ENCODE measurements at places on chromosomes 13 and 19.

- H3K4me1 ChIP-seq = peaks cover 6% of the 10 kb centered on the region
- H3K4me3 ChIP-seq = no peak overlapping the region
These were observed 8.3 kb downstream of the STXBP2 start for GRCh38 chr19:7645163-7645562.

DNA sequence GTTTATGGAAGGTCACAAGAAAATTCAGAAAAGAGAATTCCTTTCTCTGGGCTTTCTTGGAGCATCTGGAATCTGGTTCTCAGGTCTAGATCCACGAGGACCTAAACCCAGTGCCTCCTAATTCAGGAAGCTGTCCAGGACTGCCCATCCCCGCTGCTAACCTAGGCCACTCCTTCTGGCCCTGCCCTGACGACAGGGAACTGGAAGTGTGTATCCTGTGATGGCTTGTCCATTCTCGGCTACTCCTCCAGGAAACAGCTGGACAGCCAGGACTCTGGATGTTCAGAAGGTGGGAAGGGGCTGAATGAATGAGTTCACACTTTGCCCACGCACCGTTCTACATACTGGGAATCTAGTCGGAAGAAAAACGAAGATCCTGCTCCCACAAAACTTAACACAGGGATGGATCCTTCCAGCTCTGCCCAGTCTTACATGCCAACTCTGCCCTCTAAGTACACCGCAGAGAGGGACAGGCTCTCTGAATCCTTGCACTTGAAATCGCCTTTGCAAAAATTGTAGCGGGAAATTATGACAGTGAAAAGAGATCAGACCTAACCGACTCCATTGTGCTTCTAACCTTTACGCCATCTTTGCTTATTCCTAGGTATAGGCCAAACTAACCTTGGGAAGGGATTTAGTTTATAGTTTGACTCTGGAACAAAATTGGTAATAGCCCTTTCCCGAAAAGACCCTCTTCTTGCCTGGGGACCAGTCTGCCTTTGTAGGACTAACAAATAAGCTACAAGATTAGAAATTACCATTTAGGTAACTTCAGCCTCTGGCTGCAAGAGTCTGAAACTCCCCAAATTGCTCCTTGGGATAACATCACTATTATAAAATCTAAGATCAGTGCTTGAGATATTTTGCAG, 1.8 kb downstream of the LSM4 start:
- H3K4me3 ChIP-seq = peak overlapping the region; percentile 92
- H3K27me3 ChIP-seq = no peaks in the 10 kb centered on the region
- H3K36me3 ChIP-seq = peaks cover 40% of the 10 kb centered on the region
- H3K4me1 ChIP-seq = peaks cover 66% of the 10 kb centered on the region

DNA sequence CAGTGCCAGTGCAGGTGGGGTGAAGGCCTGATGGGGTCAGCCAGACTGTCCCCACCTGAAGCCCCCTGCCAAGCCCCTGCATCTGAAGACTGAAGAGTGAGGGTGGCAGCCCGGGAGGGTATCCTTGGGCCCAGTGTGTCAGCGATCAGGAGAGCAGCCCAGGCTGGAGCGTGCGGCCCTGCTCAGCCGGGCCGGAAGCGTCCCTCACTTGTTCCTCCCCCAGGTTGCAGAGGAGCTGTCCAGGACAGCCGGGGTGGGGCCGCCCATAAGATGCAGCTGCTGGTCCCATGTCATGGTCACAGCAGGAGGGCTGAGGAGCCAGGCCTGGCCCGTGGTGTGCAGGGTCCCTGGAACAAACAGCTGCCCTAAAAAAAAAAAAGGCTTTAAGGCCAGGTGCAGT, 55.4 kb downstream of the KDM4B start:
- no peak overlapping the region for H3K27ac ChIP-seq
- no peak for DNase-seq
- no peak overlapping the region for H3K4me3 ChIP-seq
- peaks cover 3% of the 10 kb centered on the region for H3K36me3 ChIP-seq
- no peaks in the 10 kb centered on the region for H3K27me3 ChIP-seq

- H3K4me1 ChIP-seq = no peaks in the 10 kb centered on the region
- no peak overlapping the region for H3K27ac ChIP-seq
- H3K4me3 ChIP-seq = no peak overlapping the region
- no peak for DNase-seq
- H3K36me3 ChIP-seq = no peaks in the 10 kb centered on the region
These were observed 110.1 kb downstream of the FGF14 start for GRCh38 chr13:102291587-102292218.

DNA sequence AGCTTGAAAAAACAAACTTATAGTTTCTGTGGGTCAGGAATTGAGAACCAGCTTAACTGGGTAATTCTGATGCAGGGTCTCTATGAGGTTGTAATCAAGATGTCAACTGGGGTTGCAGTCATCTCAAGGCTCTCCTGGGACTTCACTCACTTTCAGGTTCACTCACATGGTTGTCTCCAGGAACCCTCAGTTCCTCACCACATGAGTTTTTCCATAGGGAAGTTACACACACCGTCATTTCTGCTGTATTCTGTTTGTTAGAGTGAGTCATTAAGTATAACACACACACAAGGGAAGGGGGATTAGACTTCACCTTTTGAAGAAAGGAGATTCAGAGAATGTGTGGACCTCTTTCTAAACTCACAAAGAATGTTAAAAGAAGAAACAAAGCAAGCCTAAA, 34.9 kb upstream of the MLNR start:
- peaks cover 17% of the 10 kb centered on the region for H3K4me1 ChIP-seq
- H3K4me3 ChIP-seq = no peak overlapping the region
- H3K36me3 ChIP-seq = peaks cover 46% of the 10 kb centered on the region
- no peak overlapping the region for H3K27ac ChIP-seq

- DNase-seq = peak; percentile 58
- H3K27ac ChIP-seq = no peak overlapping the region
- H3K27me3 ChIP-seq = peaks cover 31% of the 10 kb centered on the region
These were observed 38.6 kb upstream of the SEMA6B start for GRCh38 chr19:4597975-4598671.

DNA sequence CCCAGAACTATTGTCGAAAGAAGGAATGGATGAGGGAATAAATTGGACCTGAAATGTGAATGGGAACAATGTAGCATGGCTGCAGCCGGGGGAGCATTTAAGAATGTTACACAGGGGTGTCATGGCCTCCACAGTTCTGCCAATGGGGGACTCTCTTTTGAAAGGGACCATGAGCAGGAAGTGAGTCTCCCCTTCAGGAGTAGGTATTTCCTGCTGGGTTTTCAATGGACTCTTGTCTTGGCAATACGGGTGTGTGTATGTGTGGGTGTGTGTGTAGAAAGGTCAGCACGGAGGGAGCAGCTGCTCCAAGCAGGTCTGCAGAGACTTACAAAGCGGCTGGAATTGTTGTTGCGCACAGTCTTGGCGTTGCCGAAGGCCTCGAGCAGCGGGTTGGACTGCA, 24.4 kb downstream of the MYO1F start:
- H3K27me3 ChIP-seq = no peaks in the 10 kb centered on the region
- H3K4me1 ChIP-seq = peaks cover 11% of the 10 kb centered on the region
- no peak overlapping the region for H3K4me3 ChIP-seq

DNA sequence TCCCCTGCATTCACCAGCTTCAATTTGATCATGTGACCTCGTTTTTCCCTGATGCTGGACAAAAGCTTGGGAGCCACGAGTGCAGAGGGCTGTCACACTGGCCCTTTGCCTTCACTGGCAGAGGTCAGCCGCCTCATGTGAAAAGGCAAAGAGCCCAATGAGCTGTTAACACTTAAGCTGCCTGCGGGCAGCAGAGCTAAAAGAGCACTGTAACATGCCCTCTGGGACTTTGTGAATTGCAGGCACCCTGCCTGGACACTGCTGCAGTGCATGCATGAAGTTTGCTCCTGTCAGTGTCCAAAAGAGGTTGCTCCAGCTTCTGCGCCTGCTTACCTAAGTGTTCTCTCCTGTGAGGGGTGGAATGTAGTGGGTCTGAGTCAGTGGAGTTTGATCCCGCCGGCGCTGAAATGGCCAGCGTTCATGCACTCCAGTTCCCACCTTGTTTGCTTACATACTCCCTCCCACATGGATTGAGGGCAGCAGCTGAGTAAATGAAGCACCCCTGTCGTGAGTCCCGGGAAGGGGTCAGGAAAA, 193.7 kb downstream of the RFC3 start:
- H3K27me3 ChIP-seq = no peaks in the 10 kb centered on the region
- H3K27ac ChIP-seq = no peak overlapping the region
- no peaks in the 10 kb centered on the region for H3K4me1 ChIP-seq
- H3K4me3 ChIP-seq = no peak overlapping the region
- no peak for DNase-seq

DNA sequence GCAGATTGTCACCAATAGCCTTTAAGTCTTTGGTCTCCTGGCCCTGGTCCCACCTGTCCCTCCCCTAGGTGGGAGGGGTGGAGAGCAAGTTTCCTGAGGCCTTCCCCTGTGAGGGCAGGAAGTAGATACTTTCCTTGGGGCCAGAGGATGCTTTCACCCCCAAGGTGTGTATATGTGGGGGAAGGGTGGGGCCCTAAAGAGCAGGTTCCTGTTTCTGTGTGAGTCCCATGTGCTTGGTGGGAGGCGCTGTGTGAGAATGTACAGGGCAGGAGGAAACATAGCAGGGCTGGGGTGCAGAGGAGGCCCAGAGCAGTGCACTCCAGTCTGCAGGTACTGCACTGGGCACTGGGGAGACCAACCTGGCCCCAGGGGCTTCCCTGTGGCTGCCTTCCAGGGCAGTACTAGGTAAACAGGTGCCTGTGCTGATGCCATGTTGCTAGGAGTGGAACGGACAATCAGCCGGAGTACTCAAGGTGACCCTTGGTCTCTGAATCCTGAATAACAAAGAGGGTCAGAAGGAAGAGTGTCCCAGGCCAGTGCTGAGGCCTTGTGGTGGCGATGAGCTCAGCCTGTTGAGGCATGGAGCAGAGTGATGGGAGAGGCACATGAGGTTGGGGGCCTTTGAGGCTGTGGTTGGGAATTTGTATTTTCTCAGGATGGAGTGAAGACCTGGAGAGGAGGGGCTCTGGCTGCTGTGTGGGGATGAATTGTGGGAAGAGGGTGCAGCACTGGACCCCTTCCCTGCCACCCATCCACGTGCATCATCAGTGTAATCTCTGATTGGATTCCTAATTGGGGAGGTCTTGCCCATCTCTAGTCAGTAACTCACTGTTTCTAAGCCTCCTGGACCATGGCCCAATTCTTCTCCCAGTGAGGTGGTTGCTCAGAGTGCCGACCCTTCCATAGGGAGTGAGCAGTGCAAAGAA, 5.1 kb downstream of the EGLN2 start:
- peak overlapping the region; percentile 95 for H3K4me3 ChIP-seq
- H3K27ac ChIP-seq = peak overlapping the region; percentile 95
- H3K27me3 ChIP-seq = no peaks in the 10 kb centered on the region
- H3K4me1 ChIP-seq = peaks cover 86% of the 10 kb centered on the region
- H3K36me3 ChIP-seq = peaks cover 78% of the 10 kb centered on the region

DNA sequence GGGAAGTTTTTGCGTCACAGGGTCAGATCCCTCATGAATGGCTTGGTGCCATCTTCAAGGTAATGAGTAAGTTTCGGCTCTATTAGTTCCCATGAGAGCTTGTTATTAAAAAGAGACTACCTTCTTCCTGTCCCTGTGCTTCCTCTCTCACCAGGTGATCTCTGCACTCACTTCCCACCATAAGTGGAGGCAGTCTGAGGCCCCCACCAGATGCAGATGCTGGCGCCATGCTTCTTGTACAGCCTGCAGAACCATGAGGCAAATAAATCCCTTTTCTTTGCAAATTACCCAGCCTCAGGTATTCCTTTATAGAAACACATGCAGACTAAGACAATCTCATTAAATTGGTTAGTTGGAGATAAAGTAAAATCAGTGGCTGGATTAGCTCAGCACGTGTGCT, 75.6 kb upstream of the RFC3 start:
- H3K36me3 ChIP-seq = no peaks in the 10 kb centered on the region
- DNase-seq = no peak
- H3K27ac ChIP-seq = no peak overlapping the region
- peaks cover 15% of the 10 kb centered on the region for H3K4me1 ChIP-seq

DNA sequence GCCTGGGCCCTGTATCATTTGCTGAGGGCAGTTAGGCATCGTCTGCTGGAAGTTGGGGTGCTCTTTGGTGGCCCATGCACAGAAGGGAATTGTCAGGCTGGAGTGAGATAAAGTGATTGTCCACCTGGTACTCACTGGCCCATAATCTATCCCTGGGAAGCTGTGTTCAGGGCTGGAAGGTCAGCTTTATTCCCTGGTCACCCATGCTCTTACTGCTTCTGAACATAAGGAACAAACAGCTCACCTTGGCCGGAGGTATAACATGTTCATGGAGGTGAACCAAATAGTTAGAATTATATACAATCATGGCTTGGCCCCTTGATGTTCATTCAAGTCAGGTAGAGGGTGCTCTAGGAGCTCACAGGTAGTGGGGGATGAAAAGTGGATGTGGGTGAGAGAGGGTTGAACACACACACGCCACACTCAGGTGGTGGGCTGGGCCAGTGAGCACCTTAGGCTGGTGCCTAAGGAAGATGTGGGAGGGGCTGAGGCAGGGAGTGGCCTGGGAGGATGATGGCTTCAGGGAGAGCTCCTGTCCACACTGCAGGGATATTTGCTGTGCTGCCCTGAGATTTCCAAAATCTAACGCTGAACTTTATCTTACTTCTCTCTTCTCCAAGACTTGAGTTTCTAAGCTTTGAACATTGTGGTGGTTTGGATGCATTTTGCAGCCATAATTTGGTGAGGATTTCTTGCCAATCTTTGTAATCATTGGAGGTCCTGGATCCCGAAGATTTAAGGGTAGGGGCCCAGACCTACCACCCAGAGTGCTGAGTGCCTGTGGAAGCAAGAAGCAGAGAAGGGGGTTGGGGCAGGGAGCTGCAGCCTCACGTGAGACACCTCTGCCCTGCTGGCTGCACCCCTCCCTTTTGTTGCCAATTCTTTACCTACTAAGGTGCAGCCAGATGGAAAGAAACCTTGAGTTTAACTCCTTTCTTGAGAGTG, 420.6 kb downstream of the ZNF536 start:
- H3K36me3 ChIP-seq = no peaks in the 10 kb centered on the region
- no peaks in the 10 kb centered on the region for H3K27me3 ChIP-seq

DNA sequence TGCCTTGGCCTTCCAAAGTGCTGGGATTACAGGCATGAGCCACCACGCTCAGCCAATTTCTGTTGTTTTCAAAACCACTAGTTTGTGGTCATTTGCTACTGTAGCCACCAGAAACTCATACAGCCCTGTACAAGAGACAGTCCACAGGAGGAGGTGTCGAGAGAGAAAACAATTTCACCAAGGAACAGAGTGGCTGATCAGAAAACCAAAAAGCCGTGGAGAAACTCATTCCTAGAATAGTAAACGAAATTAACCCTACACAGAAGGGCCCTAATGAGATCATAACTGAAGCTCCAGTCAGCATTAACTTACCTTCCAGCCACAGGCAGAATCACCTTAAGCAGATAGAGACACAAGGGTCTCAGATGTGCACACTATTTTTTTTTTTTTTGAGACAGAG, 3.8 kb upstream of the CCDC124 start:
- no peaks in the 10 kb centered on the region for H3K36me3 ChIP-seq
- H3K27me3 ChIP-seq = peaks cover 2% of the 10 kb centered on the region
- no peak overlapping the region for H3K27ac ChIP-seq
- H3K4me3 ChIP-seq = no peak overlapping the region

GRCh38 chr19:35142606-35143230, 337 bp upstream of the FXYD7 start:
- H3K4me1 ChIP-seq = peaks cover 40% of the 10 kb centered on the region
- H3K27ac ChIP-seq = no peak overlapping the region
- H3K4me3 ChIP-seq = peak overlapping the region; percentile 51

Measured in activated CD8-positive, alpha-beta T cell treated with anti-CD3 and anti-CD28 coated beads, Interleukin-2, amount 10 ng/mL, durations not matched to agents 7 days and 5 days (primary cell).